ENCODE measurements at places on chromosomes 2 and 18.
A peak's percentile ranks its signal among the peaks of the same experiment; 100 is the strongest.

GRCh38 chr18:59996370-59996966 is 96.7 kb downstream of the PMAIP1 start:
- DNase-seq = no peak

- no peak for DNase-seq
Observed at GRCh38 chr2:111710085-111710484, 173.9 kb downstream of the ANAPC1 start.

GRCh38 chr2:144718376-144718775 is 198.5 kb upstream of the ZEB2 start:
- no peak for DNase-seq

DNA sequence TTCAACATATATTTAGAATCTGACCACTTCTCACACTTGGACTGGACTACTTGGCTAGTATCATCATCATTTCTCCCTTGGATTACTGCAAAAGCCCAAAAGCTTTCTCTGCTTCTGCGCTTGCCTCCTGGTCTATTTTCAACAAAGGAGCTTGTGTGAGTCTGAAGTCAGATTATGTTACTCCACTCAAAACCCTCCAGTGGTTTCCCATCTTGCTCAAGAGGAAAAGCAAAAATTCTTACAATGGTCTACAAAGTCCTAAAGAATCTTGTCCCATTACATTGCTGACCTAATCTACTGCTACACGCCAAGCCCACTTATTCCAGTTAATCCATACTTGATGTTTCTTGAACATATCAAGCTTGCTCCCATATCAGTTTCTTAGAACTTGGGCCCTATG is 9.6 kb downstream of the PREPL start:
- DNase-seq = no peak

DNA sequence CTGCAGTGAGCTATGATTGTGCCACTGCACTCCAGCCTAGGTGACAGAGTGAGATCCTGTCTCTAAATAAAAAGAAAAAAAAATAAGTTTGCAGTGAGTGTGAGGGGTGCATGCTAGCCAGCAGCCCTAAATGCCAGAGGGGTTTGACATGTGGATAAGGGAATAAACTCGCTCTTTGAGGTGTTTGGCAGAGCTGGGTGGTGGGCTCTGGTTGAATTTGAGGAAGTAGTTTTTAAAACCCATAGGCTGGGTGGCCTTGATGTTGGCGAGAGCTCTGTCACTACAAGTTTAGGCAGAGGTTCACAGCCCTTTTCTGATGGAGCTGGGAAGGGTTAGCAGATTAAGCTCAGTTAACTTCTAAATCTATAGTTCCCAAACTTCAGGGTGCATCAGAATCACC is 3.1 kb downstream of the ANXA4 start:
- DNase-seq = no peak

GRCh38 chr2:216651351-216651881 is 18.2 kb downstream of the IGFBP2 start:
- DNase-seq = no peak

GRCh38 chr2:26335231-26335630 is 10.7 kb upstream of the SELENOI start:
- DNase-seq = no peak

- DNase-seq = no peak
Observed at GRCh38 chr2:16071039-16071864, 130.9 kb downstream of the MYCN start.

DNA sequence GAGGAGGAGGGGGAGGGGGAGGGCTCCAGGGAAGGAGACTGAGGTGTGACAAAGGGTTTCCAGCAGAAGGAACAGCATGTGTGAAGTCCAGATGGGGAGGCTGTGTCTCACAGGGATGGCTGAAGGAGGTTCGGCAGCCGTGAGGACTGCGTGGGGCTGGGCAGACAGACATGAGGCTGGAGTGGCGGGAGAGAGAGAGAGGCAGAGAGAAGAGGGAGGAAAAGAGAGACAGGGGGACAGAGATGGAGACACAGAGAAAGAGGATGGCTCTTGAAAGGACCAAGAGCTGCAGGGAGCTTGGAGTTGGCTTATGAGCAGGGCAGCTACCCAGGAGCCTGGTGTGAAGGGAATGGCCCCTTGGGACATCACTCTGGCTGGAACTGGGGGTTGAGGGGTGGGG is 138.9 kb upstream of the ASB18 start:
- no peak for DNase-seq

GRCh38 chr18:67621049-67621713 is 104.7 kb upstream of the DSEL start:
- DNase-seq = no peak

- DNase-seq = no peak
Observed at GRCh38 chr18:49135877-49136276, 185.1 kb upstream of the SMAD7 start.

- no peak for DNase-seq
Observed at GRCh38 chr18:78739115-78739514, 240.5 kb upstream of the SALL3 start.

- no peak for DNase-seq
Observed at GRCh38 chr2:38613849-38614213, 11.1 kb upstream of the HNRNPLL start.

DNA sequence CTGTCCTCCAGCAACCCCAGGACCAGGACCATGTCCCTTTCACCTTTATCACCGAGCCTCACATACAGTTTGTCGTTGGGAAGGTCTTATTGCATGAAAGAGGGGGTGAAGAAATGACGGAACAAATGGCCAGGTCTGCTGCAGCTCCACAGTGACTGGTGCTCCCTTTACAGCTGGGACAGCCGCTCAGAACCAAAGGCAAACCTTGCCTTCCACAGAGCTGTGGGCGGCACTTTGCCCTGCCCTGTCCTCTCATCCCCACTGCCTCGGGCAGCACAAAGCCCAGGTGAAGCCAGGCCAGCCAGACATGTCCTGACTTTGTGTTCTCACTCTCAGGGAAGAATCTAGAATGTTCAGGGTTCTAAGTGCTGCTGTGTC is 961 bp downstream of the GPR55 start:
- no peak for DNase-seq

GRCh38 chr18:27656905-27657304 is 471.8 kb upstream of the CHST9 start:
- DNase-seq = no peak

DNA sequence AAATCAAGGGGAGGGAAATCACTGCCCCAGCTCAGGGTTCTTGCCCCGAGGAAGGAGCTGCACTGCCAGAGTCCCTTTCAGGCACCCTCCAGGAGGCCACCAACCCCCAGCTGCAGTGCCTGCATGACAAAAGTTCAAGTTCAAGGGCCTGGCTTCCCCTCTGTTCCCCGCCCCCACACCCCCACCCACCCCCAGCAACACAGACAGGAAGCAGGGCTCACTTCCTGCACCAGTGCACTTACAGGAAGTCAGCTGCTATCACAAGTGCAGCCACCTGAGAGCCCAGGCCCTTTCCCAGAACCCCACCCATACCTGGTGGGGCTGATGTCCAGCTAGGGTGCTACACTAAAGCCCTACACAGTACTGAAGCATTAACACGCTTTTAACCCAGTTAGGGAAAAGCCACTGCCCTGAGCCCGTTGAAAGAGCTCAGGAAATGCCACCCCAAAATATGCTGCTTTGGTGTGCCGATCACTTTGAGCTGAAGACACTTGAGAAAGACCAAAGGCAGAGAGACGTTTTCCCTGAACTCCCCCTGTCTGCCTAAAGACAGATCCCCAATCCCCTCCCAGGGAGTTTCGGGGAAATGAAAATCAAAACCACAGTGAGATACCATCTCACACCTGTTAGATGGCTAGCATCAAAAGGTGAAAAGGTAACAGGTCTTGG is 109.9 kb upstream of the CAB39 start:
- DNase-seq = peak; percentile 23

GRCh38 chr2:65918760-65919187 is 486.4 kb upstream of the SPRED2 start:
- no peak for DNase-seq

GRCh38 chr18:5295231-5295920 is at the start of gene ZBTB14:
ZBTB14 (minus strand) TSS chr18:5295726; CDS start chr18:5293246, 2,480 bp downstream.
- DNase-seq = peak; percentile 59

GRCh38 chr2:112661656-112662305 is 16.0 kb downstream of the SLC20A1 start:
- DNase-seq = no peak

Measured in T-helper 22 cell (primary cell).